GM20000 (cell line): ENCODE measurements at places on chromosomes 3 and 15.

- DNase-seq: no peak
Observed at GRCh38 chr15:22866079-22866478, 27.6 kb downstream of the NIPA2 start.

DNA sequence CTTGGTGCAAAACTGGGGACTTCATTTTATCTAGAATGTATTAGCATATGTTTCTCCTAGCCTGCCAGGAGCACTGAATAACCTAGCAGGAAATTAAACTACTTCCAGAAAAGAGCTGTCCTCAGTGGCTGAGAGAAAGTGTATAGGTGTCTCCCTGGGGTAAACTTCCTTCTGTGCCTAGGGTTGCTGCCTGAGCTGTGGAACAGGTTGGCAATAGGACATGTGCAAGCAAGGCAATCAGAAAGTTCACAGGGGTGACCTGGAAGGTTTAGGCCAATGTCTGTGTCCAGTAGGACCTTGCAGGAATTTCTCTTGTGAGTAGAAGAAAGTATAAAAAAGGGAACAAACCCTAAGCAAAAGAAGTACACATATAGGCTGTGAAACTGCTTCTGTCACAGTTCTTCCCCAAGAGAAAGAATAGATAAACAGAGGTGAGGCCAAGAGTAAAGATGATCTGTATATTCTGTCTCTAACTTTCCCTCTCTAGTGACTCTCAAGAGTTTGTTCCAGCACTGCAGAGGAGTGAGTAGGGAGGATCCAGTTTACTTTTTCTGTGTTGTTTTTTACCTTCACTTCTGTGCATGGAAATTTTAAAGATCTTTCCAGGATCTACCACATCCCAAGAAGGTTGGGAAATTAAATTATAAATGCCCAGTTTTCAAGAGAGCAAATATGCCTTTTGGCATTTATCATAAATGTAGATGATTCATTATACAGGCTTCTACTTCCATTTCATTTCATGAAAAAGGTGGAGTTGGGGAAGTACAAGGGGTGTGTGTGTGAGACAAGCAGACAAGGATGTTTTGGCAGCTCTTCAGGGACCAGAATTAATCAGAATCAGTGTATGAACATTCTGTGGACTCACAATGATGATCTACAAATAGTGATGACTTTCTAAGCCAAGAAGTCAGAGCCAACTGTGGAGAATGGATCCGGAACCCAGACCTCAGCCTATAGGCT lies 155.2 kb downstream of the RBPMS2 start:
- peak; percentile 32 for DNase-seq

DNA sequence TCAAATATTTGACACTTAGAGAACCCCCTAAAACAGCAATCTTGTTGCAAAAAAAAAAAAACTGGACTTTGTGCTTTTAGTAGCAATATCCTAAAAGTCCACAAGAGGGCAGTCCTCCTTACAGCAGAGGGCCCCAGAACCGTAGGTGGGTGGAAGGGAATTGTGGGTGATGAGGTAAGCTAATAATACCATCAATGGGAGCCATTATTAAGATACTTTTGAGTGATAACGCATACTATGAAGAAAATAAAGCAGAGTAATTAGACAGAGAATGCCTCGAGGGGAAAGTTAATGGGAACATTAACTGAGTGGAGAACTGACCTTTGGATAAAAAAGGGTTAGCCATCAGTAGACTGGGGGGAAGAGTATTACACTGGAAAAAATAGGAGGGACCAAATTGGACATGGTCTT lies 229.9 kb downstream of the THRB start:
- DNase-seq: peak; percentile 42

- DNase-seq: no peak
Observed at GRCh38 chr3:40623567-40623966, 98.8 kb downstream of the ZNF621 start.

GRCh38 chr15:51095681-51096331 lies 1.1 kb upstream of the TNFAIP8L3 start:
- no peak for DNase-seq

GRCh38 chr15:70048578-70049514 lies 48.9 kb downstream of the TLE3 start:
- no peak for DNase-seq

GRCh38 chr3:38397320-38397719 lies 50.7 kb downstream of the XYLB start:
- peak; percentile 44 for DNase-seq

GRCh38 chr3:133930341-133930933 lies 34.8 kb upstream of the RAB6B start:
- peak; percentile 52 for DNase-seq
